Mammary epithelial cell (primary cell): ENCODE measurements at places on chromosomes 5 and 9. TPM values are rescaled to one million over a fixed set of nuclear protein-coding genes. Genes with fewer than 3 reads are reported as not detected.

Gene AMBP
- total RNA-seq = not detected

DNA sequence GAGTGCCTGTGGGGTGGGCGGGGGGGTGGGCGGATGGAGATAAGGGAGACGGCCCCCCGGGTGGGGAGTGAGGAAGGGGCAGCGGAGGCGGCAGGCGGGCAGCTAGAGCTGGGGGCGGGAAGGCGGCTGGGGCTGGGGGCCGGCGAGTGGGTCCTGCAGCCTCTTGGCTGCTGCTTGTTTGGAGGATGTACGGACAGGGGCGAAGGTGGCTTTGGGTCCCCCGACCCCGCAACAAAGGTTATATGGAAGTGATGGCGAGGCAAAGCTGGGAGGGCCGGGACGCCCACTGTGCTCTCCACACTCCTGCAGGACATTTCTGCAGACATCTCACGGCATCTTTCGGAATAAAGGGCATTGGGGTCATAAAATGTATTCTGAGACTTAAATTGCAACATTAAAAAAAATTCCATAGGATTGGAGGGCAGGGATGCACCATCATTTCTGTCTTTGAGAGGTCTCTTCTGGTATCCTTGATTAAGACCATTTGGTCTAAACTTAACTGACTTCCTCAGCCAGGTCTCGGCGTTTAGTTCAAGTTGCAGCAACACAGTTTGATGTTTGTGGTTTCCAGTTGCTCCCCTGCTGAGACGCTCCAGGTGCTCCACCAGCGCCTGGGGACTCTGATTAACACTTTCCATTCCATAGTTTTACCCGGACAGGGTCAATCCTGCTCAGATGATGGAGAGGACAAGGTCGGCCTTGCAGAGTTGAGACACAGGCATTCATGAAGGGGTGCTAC is 101.6 kb upstream of the SSBP2 start:
- no peak for DNase-seq

GRCh38 chr9:34993502-34994259 is 4.1 kb downstream of the DNAJB5 start:
- DNase-seq = no peak

- no peak for DNase-seq
Observed at GRCh38 chr5:179828756-179829421, 8.2 kb downstream of the SQSTM1 start.

DNA sequence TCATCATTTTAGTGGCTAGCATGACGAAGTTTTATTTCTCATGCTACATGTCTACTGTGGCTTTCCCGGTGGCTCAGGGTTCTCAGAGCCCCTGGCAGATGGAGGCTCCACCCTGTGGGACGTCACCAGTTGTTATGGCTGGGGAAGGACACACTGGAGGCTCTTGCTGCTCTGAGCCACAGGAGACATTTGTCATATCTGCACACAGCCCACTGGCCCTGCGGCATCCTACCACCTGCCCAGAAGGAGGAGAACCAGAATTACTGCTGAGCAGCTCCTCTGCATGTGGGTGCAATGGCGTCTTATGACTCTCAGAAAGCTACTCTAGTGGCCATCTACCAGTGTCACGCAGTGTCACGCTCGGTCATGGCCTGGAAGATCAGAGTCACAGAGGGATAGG is 6.6 kb downstream of the OR13J1 start:
- no peak for DNase-seq

GRCh38 chr9:137793196-137793841 is 84.3 kb upstream of the CACNA1B start:
- no peak for DNase-seq

DNA sequence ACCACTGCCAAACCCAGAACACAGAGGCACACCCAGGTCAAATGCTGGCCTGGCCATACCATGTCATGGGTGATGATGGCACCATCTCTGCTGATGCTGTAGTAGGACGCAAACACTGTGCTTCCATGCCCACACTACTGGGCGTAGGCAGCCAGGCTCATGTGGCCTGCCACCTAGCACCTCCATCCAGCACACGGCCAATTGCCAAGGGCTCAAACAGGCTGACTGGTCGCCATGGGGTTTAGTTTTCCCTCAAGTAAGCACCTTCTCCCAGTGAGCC is 39.4 kb downstream of the BICD2 start:
- DNase-seq = no peak

GRCh38 chr5:119049824-119050449 is 20.9 kb upstream of the DMXL1 start:
- peak; percentile 16 for DNase-seq
